ENCODE measurements at places on chromosomes 13 and 19. TPM values are rescaled to one million over a fixed set of nuclear protein-coding genes. Genes with fewer than 3 reads are reported as not detected.
A peak's percentile ranks its signal among the peaks of the same experiment; 100 is the strongest.

DNA sequence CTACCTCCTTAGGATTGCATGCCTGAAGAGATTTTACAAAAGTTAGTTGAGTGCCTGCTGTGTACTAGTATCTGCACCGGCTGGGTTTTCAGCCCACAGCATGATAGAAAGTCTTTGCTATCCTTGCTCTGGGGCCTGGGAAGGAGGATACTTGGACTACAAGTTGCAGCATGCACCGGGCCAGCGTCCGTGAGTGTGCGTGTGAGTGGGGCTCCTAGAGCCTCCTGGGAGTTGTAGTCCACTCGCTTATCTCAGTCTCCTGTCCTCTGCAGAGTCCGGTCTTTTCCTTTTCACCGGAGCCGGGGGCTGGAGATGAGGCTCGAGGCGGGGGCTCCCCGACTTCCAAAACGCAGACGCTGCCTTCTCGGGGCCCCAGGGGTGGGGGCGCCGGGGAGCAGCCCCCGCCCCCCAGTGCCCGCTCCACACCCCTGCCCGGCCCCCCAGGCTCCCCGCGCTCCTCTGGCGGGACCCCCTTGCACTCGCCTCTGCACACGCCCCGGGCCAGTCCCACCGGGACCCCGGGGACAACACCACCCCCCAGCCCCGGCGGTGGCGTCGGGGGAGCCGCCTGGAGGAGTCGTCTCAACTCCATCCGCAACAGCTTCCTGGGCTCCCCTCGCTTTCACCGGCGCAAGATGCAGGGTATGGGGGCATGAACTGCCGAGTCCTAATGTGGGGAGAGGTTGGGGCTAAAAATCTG lies 20.6 kb downstream of the BRSK1 start:
- no peak for DNase-seq

GRCh38 chr13:31052478-31052877 lies 109.2 kb downstream of the HSPH1 start:
- no peak for DNase-seq

GRCh38 chr19:33701565-33701964 lies 79.8 kb downstream of the CHST8 start:
- no peak for DNase-seq

DNA sequence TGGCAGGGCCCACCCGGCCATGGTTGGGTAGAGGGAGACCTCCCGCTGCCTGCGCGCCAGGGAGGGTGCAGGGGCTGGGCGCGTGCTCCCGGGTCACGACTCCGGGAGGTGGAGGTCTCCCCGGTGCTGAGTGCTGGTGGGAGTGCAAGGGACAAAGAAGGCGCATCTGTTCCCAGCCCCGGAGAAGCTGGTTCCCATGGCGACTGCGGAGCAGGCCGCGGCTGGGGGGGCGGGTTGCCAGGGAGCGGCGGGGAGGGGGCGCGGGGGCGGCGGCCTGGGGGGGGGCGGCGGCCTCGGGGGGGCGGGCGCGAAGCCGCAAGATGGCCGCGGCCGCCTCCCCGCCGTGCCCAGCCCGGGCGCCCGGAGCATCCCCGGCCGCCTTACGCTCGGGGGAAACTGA lies 1.2 kb downstream of the CBARP start:
- no peak for DNase-seq

DNA sequence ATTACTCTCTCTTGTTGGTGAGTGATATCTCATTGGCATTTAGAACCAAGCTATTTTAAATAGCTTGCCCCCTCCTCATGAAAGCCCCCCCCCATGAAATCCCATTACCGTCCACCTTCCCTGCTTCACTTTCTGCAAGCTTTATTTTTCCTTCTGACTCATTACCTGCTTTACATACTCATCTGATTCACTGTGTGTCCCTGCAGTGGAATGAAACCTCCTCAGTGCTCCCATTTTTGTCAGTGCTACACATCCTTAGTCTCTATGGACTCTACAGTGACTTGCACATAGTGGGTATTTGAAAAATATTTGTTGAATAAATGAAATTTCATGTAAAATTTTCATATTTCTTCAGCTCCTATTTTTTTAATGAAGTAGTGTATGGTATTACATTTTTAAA lies 62.3 kb downstream of the DOCK9 start:
- no peak for DNase-seq

- no peak for DNase-seq
Measured at GRCh38 chr13:77319536-77319935, 7.4 kb downstream of the MYCBP2 start.

- DNase-seq, result peak; percentile 27
Measured at GRCh38 chr13:26051657-26052311, at the start of gene SHISA2. Gene SHISA2, minus strand, starts transcription at chr13:26052016. Its CDS starts 1,041 bp downstream, at chr13:26050975.

DNA sequence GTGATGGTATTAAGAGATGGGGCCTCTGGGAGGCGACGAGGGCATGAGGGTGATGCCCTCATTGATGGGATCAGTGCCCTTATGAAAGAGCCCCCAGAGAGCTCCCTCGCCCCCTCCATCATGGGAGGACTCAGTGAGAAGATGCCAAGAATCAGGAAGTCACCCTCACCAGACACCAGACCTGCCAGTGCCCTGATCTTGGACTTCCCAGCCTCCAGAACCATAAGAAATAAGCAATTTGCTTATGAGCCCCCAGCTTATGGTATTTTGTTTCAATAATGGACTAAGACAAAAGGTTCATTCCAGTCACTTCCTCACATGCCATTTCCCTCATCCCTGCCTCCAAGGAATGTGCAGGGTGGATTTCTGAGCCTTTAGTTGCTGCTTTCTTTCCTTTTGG lies 129.7 kb downstream of the KDM4B start:
- DNase-seq, result no peak

The ZNF772 gene
- total RNA-seq, result 22.6 TPM

GRCh38 chr13:29136341-29136740 lies 316.2 kb downstream of the MTUS2 start:
- no peak for DNase-seq

- no peak for DNase-seq
Measured at GRCh38 chr13:48876289-48876688, 99.4 kb upstream of the FNDC3A start.

All from left ventricle myocardium inferior (tissue), 1 donor.